NCI-H524 treated with DMSO at 0.1 percent for 48 hours (cell line): ENCODE measurements at places on chromosomes 2 and 18.

- no peak for DNase-seq
Observed at GRCh38 chr2:102449370-102449974, 23.6 kb upstream of the SLC9A4 start.

GRCh38 chr2:164351536-164351935 is 269.7 kb downstream of the GRB14 start:
- DNase-seq = no peak

DNA sequence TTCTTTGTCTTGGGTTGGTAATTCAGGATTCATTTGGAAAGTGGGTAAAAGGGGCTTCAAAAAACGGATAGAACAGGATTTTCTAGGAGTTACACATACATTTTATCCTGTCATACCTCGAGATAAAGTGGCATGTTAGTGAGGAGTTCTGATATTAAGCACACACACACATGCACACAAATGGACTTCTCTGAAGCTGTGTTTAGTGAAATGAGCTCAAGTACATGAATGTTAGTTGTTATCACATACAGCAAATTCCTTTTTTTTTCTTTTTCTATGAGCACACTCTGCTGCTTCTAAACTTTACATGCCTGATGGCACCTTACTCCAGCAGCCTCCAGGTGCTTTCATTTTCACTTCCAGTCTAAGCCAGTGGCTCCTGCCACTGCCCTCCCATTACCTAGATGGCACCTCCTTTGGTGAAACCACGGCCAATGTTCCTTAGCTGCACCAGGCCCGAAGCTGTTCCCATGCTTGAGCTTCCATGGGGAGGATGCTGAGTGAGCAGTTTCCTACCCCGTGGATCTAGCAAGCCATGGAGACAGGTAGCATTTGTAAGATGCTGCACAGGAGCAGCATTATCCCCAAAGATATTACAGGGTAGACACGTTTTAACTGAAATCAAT is 49.7 kb downstream of the STAT1 start:
- no peak for DNase-seq

DNA sequence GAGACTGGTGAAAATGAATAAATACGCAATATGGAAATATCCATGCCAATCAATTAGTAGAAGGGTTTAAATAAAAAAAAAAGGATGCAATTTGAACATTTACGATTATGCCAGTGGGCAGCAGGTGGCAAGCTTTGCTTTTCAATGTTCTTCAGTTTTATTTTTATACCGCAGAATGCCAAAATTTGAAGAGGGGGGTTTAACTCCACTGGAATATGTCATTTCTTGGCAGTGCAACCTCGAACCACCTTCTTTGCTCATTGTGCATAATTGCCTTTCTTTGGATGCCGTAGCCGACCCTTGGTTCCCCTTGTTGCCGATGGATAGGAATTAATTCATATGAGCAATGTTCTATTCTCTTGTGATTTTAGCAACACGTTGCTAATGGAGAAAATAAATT is 88.0 kb downstream of the LTBP1 start:
- no peak for DNase-seq

DNA sequence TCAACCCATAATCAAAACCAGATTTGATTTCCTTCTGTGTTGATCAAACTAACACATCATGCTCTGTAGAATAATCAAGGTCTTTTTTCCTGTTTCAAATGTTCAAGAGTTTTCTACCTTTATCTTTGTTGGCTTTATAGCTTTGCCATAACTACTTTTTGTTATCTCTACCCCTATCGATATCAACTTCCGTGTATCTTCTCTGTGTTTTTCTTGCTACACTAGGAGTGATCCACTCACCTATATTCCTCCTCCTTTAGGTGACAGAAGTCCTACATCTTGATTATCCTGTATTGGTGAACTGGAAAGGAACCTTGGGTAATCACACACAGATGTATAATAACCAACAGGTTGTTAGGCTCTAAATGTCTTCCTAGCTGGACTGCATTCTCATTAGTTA is 85.5 kb downstream of the LTBP1 start:
- DNase-seq = no peak

GRCh38 chr2:113103277-113103676 is 24.1 kb upstream of the IL1RN start:
- DNase-seq = no peak

- peak; percentile 60 for DNase-seq
Observed at GRCh38 chr2:170770008-170770605, at the start of gene ERICH2. ERICH2 (plus strand) TSS chr2:170770378; CDS start chr2:170770682, 304 bp downstream.

DNA sequence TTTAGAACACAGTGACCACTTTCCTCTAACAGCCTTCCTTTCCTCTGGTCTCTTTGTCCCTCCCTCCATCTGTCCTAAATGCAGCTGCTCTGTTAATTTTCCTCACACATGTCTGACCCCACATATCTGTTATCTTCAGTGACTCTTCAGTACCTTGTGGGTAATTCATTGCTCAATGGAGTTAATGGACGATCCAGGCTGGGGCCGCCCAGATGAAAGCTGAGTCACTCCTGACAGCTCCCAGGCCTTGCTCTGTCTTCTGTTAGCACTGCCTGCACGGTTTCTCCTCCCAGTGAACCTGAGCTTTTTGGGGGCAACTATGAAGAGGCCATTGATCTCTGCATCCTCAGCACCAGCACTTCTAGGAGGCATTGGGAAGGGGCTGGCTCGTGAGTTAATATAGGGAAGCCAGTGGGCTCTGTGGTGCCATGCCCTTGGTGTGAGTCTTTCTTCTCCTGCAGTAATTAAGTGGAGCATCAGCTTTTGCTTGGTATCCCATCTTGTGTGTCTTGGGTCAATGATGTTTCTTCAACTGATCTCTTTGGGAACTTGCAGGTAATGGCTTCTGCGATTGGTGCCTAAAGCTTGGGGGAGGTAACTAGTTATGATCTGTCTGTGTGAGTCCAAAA is 67.3 kb downstream of the SNORC start:
- DNase-seq = no peak

DNA sequence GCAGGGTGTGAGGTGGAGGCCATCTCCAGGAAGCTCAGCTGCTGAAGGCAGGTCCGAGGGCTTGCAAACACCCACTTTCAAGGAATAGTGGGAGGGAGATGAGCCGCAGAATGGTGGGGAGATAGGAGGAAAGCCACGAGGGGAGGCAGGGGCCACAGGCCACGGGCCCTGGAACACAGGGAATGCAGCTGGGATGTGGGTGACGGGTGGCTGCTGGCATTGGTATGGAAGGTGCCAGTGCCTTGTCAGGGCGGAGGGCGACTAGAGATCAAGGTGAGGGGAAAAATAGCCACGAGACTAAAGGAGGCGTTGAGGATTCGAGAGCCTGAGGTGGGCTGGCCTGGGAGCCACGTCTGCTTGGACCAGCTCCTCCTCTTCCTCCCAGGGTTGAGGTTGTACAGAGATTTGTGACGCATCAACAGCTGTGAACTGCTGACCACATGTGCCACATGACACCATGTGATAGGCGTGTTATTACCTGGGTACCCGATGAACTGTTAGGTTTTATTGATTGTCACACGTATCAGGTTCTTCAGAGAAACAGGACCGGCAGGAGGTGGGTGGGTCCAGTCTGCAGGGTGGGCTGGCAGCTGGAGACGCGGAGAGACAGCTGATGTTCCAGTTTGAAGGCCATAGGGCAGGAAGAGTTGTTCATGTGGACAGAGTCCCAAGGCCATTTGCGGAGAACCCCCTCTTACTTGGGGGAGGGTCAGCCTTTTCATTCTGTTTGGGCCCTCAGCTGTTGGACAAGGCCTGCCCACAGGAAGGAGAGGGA is 9.9 kb downstream of the IMPA2 start:
- no peak for DNase-seq

- no peak for DNase-seq
Observed at GRCh38 chr2:138829326-138829919, 49.2 kb upstream of the NXPH2 start.

DNA sequence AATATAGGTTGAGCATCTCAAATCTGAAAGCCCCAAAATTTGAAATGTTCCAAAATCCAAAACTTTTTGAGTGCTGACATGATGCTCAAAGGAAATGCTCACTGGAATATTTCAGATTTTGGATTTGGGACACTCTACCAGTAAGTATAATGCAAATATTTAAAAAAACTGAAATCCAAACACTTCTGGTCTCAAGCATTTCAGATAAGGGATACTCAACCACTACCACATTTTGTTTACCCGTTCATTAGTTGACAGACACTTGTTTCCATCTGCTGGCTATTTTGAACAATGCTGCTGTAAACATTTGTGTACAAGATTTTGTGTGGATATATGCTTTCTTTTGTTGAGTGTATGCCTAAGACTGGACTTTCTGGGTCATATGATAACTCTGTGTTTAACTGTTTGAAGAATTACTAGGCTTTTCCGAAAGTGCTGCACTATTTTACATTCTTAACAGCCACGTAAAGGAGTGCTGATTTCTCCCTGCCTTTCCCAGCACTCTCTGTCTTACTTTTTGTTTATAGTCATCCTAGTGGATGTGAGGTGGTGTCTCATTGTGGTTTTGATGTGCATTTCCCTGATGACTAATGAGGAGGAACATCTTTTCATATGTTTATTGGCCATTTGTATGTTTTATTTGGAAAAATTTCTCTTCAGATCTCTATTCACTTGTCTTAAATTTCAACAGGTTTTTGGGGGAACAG is 19.5 kb upstream of the DCDC2C start:
- no peak for DNase-seq

DNA sequence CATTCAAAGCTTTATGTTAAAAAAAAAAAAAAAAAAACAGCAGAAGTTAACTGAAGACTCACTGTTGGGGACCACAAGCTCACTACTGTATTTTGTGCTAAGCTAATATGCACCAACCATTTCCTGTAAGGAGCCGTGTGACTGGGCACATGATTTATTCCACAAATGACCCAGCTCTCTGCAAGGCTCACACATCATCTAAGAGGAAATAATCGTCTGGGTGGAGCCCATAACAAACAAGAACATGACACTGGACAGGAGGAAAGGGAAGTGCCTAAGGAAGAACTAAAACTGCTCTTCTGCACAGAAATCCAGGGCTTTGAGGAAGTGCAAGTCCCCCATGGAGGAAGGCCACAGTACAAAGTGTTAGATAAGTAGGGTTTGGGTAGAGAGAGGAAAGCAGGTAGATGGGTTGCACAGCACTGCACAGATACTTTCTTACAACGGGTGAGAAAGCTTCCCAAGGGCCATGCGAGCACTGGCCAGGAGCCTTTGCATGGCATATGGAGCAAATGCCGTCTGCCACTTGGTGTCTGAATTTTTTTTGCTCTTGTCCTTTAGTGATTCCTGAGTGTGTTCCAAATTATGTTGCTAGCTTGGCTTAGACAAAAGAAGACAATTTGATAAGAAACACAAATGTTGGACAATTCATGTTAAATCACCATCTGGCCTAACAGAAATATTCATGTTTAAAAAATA is 24.4 kb downstream of the NFE2L2 start:
- no peak for DNase-seq

GRCh38 chr2:88038263-88039105 is 17.1 kb downstream of the KRCC1 start:
- no peak for DNase-seq

DNA sequence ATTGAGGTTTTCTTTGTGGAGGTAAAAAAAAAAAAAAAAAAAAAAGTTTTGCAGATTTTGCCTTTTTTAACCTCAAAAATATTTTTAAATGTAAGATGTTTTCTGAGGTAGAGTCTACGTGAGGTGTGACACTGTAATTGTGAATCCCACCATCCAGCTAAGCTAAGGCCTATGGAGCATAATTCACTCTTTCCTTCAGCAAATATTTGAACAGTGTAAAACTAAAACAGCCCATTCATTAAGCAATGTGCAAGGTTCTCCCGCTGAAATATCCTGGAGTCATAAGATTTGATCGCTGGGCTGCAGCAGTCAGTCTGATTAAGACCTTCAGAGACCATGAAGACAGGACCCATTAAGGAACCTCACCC is 105.1 kb downstream of the HNRNPLL start:
- DNase-seq = no peak

- no peak for DNase-seq
Observed at GRCh38 chr2:233063269-233063975, 3.3 kb downstream of the INPP5D start.

- peak; percentile 39 for DNase-seq
Observed at GRCh38 chr2:225173909-225174308, 131.6 kb upstream of the DOCK10 start.

- no peak for DNase-seq
Observed at GRCh38 chr2:171247741-171248662, 87.3 kb upstream of the TLK1 start.

DNA sequence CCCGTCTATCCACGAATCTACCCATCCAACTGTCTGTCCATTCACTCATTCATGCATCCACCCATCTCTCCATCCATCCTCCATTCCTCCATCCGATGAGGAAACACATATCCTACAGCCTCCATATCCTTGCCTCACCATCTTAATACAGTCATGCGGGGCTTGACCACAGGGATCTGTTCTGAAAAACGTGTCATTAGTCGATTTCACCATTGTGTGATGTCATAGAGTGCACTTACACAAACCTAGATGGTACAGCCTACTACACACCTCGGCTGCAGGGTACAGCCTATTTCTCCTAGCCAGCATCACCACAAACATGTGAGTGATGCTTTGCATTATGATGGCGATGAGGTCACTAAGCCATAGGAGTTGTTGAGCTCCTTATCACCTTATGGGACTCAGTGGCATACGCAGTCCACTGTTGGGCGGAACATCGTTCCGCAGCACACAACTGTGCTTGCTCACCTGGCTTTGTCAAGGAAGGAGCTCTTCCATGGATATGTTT is 1.9 kb upstream of the NT5DC4 start:
- no peak for DNase-seq

GRCh38 chr2:102601730-102602129 is 17.6 kb upstream of the SLC9A2 start:
- no peak for DNase-seq

- DNase-seq = no peak
Observed at GRCh38 chr2:19043893-19044292, 314.5 kb downstream of the OSR1 start.

DNA sequence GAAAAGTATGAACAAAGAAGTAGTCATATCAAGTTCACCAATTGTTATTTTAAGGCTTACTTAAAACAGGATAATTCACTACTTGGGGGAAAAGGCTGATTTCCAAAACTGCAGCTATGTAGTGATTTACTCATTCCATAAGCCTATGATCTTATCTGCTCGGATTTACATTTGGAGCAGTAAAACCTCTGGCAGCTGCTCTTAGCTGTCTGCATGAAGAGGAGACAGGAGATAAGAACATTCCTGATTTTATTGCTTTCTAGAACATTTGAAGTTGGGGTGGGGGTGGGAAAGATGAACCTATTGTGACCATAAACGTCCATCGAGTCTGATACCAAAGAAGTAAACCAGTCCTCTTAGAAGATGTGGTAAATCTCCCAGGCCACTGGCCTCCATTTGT is 120.9 kb downstream of the MMADHC start:
- no peak for DNase-seq

- no peak for DNase-seq
Observed at GRCh38 chr2:100891906-100892642, 72.1 kb downstream of the NPAS2 start.

GRCh38 chr18:63253428-63254372 is 65.9 kb downstream of the BCL2 start:
- no peak for DNase-seq

DNA sequence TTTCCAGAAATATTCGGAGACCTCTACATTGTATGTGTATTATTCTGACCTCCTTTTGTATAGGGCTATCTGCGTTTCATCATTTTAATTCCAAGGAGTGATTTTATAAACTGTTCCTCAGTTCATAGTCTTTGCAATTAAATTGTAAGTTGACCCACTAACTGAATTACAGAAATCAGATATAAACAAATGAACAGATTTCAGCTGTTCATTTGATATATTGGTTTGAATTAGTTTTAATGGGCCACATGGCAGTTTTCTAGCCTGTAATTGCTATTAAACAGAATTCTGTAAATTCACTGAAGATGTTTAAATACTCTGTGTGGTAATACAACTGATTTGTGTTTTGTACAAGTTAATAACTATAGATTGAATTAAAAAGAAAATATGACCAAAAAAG is 346.4 kb upstream of the VWC2L start:
- no peak for DNase-seq

- no peak for DNase-seq
Observed at GRCh38 chr2:163405298-163405697, 330.5 kb downstream of the FIGN start.
